ENCODE measurements at places on chromosomes 16 and 17. TPM values are rescaled to one million over a fixed set of nuclear protein-coding genes. Genes with fewer than 3 reads are reported as not detected.
A peak's percentile ranks its signal among the peaks of the same experiment; 100 is the strongest.

GRCh38 chr17:859824-860195 lies 77.7 kb downstream of the MRM3 start:
- H3K4me3 ChIP-seq, result no peak overlapping the region
- H3K4me1 ChIP-seq, result no peaks in the 10 kb centered on the region
- H3K36me3 ChIP-seq, result no peaks in the 10 kb centered on the region
- DNase-seq, result no peak
- no peak overlapping the region for H3K27ac ChIP-seq

- no peaks in the 10 kb centered on the region for H3K27me3 ChIP-seq
- H3K4me1 ChIP-seq, result no peaks in the 10 kb centered on the region
- H3K4me3 ChIP-seq, result no peak overlapping the region
- no peak overlapping the region for H3K27ac ChIP-seq
Observed at GRCh38 chr17:61700252-61700651, 109.2 kb upstream of the NACA2 start.

- DNase-seq, result no peak
- H3K36me3 ChIP-seq, result peaks cover 56% of the 10 kb centered on the region
Observed at GRCh38 chr17:65042946-65043345, 13.6 kb downstream of the GNA13 start.

GRCh38 chr16:65123396-65124211 lies 1.7 kb upstream of the CDH11 start:
- DNase-seq, result no peak
- H3K4me3 ChIP-seq, result no peak overlapping the region
- H3K4me1 ChIP-seq, result peaks cover 1% of the 10 kb centered on the region
- H3K36me3 ChIP-seq, result no peaks in the 10 kb centered on the region
- H3K27ac ChIP-seq, result peak overlapping the region; percentile 36

DNA sequence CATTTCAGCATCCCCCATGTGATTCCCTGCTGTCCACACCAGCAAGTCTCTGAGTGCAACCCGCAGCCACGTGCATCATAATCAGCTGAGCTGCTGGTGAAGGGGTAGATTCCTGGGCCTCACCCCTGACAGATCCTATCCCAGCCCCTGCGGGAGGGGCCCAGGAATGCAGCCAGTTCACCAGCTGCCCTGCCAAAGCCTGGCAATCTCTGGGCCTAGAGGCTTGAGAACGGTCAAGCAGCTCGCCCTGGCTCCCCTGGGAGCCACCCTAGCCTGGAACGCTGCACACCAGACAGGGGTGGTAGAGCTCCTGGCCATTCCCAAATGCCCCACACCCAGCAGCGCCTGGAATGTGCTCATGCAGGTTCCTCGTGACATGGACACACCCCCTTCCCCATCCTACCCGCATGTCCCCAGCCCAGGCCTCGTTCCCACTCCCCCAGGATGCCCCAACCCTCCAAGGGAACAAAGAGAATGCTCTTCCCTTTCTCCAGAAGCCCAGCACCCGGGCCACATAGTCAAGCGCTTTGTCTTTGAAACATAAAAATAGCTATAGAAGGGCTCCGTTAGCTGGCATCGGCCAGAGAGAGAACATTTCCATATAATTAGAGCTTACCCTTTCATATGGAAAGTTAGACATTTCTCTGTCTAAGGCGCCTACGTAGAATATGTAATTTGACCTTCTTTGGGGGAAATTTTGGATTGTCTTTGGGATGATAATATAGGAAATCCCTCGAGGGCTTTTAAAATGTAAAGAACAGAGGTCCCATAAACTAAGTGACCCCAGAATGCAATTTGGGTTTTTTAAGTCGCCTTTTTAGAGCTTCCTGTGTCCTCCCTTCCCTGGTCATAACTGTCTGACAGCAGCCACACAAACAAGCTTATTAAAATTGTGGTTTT lies 3.4 kb downstream of the CEP295NL start:
- no peak overlapping the region for H3K4me3 ChIP-seq
- no peaks in the 10 kb centered on the region for H3K36me3 ChIP-seq
- H3K27ac ChIP-seq, result no peak overlapping the region
- no peak for DNase-seq
- H3K27me3 ChIP-seq, result peaks cover 5% of the 10 kb centered on the region

SMIM5 gene
- 0.15 TPM for total RNA-seq

DNA sequence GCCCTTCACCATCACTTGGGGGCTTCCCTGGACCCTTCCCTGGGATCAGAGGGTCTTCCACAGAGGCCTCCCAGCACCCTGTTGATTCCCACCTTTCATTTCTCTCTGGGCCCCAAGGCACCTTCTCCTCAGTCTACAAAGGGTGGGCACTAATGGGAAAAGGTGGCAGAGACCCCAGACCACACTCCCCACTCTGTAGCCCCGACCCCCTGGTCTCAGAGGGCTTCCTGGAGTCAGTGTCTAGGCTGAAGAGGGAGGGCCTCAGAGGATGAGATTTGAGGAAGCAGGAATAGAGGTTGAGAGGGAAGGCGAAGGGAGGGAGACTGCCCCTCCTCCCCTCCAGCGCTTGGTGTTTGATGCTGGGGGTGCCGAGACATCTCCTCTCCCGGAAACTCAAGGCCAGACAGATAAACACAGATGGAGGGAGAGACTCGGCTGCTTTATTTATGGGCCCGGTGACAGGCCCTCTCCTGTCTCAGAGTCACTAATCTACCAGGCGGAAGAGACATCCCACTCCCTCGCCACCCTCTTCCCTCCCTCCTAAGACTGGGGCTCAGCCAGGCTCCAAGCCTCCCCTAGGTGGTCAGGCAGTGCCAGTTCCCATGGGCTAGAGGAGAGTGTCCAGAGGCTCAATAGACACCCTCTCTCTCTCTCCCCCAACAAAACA lies 18.5 kb upstream of the SP2 start:
- peaks cover 52% of the 10 kb centered on the region for H3K27me3 ChIP-seq
- no peak for DNase-seq
- peaks cover 7% of the 10 kb centered on the region for H3K4me1 ChIP-seq
- no peak overlapping the region for H3K4me3 ChIP-seq

CIAPIN1 gene
- total RNA-seq, result 46.5 TPM

GRCh38 chr17:76872221-76872873 lies 4.1 kb downstream of the MGAT5B start:
- DNase-seq, result no peak
- no peak overlapping the region for H3K4me3 ChIP-seq
- peaks cover 28% of the 10 kb centered on the region for H3K27me3 ChIP-seq
- peaks cover 2% of the 10 kb centered on the region for H3K36me3 ChIP-seq

GRCh38 chr16:4301177-4301576 lies 14.7 kb upstream of the GLIS2 start:
- H3K27me3 ChIP-seq, result no peaks in the 10 kb centered on the region
- no peak overlapping the region for H3K4me3 ChIP-seq
- peaks cover 2% of the 10 kb centered on the region for H3K36me3 ChIP-seq
- no peak for DNase-seq
- no peak overlapping the region for H3K27ac ChIP-seq

DNA sequence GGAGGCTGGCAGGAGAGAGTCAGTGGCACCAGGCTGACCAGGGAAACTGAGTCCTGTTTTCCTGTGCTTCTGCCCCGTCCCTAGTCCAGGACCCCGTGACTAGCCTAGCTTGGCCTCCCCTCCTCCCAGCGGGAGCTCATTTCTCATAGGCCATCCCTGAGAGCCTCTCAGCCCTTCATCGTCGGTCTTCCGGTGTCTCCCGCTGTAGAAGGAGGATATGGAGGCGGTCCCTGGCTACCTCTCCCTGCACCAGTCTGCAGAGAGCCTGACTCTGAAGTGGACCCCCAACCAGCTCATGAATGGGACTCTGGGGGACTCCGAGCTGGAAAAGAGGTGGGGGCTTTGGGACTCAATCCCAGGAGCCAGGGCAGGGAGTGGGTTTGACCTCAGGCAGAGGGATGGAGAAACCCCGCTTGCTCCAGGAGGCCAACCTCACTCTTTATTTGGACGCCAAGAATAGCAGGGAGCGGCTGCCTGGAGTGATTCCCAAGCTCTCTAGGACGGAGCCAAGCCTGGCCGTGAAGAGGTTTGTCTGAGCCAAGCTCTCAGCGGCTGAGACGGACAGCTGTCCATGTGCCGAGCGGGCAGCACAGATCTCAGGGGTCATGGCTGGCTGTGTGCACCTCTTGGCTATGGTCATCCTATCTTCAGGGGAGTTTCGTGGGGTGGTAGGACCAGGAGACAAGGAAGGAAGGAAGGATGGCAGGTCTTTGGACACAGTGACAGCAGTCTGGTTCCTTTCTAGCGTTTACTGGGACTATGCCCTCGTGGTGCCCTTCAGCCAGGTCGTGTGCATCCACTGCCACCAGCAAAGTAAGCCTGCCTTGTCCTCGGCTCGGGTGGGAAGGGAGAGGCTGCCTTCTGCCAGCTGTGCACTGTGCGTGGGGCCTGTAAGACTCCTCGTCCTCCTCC lies 26.8 kb downstream of the SGSM2 start:
- no peak overlapping the region for H3K4me3 ChIP-seq
- DNase-seq, result no peak
- no peaks in the 10 kb centered on the region for H3K4me1 ChIP-seq
- H3K36me3 ChIP-seq, result peaks cover 2% of the 10 kb centered on the region

DNA sequence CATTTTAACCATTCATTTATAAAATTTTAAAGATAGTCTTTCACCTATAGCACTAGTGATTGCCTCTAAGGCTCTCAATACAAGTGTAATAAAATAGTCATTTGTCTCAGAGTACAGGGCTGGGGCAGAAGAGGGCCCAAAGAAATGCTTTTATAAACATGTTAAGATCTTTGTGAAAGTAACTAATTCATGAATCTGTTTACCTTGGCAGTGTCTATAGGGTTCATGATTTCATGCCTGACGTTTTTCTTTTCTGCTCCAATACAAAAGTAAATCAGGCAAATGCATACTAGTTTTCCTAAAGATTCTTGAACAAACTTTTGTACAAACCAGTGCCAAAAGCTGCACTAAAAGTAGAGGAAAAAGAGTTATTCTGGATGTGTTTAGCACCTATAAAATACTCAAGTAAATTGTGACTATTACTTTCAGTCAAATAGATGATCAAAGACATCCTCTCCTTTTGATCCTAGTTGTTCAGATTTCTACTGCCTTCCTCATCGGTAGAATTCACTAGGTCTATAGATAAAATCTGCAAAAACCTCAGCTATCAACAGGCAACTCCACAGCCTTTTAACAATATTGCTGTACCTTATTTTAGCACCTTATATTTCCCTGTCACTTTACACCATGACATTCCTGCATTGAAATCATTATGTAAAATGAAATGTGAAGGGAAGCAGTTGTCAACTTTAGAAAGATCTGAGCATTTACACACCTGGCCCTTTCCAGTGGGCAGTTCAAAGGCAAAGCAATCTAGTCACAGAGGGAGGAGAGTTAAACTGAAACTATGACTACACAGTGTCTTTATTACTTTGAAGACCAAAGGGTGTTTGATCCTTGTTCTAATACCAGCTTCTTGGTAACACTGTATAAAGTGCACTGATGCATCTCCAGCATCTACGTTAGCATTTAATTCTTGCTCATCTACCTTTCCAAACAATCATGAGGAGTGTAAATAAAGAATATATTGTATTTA lies 100.0 kb upstream of the MED13 start:
- H3K4me1 ChIP-seq, result peaks cover 4% of the 10 kb centered on the region
- peaks cover 28% of the 10 kb centered on the region for H3K27me3 ChIP-seq
- H3K27ac ChIP-seq, result no peak overlapping the region
- DNase-seq, result no peak
- H3K4me3 ChIP-seq, result no peak overlapping the region

CHD9 gene
- total RNA-seq, result 23.7 TPM

GRCh38 chr17:75832164-75832651 lies 12.0 kb downstream of the UNC13D start:
- H3K4me3 ChIP-seq, result peak overlapping the region; percentile 71
- peak; percentile 89 for DNase-seq
- H3K36me3 ChIP-seq, result peaks cover 38% of the 10 kb centered on the region
- H3K4me1 ChIP-seq, result peaks cover 45% of the 10 kb centered on the region
- no peaks in the 10 kb centered on the region for H3K27me3 ChIP-seq

ABCC12 gene
- not detected for total RNA-seq

DNA sequence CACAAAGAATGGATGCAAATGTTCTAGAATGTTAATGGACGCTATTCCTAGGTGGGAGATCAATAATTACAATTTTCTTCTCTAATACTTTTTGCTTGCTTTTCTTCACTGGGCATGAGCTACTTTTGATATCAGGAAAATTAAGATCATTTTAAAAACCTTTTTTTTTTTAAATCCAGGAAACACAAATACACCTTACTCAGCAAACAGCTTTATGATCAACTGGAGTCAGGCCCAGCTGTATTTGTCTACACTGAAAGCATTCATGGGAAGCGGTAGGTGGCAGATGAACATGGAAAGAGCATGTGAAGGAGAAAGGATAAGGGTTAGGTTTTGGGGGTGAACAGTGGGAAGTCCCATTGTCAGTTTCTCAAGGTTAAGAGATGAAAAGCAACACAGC lies 97.8 kb downstream of the WDR59 start:
- H3K4me3 ChIP-seq, result no peak overlapping the region
- DNase-seq, result no peak
- no peak overlapping the region for H3K27ac ChIP-seq
- peaks cover 29% of the 10 kb centered on the region for H3K36me3 ChIP-seq
- H3K4me1 ChIP-seq, result peaks cover 13% of the 10 kb centered on the region

GRCh38 chr17:30332057-30332542 lies 1.8 kb downstream of the TMIGD1 start:
- peaks cover 2% of the 10 kb centered on the region for H3K36me3 ChIP-seq
- peaks cover 47% of the 10 kb centered on the region for H3K4me1 ChIP-seq
- H3K4me3 ChIP-seq, result peak overlapping the region; percentile 65
- peak; percentile 70 for DNase-seq
- peak overlapping the region; percentile 91 for H3K27ac ChIP-seq

CHST5 gene
- 0.14 TPM for total RNA-seq

DNA sequence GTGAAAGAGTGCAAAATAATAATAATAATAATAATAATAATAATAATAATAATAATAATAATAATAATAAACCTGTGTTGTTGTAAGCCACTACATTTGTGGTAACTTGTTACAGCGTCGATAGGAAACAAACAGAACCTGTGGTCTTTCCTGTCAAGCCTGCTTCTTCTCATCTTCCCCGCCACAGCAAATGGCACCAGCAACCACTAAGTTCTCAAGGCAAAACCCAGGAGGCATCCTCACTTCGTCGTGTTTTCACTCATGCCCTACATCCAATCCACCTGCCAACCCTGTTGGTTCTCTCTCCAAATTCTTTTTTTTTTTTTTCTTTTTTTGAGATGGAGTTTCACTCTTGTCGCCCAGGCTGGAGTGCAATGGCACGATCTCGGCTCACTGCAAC lies 34.2 kb downstream of the ITGAE start:
- peak; percentile 70 for DNase-seq
- peaks cover 90% of the 10 kb centered on the region for H3K4me1 ChIP-seq
- no peaks in the 10 kb centered on the region for H3K27me3 ChIP-seq

CDH5 gene
- not detected for total RNA-seq

CCT6B gene
- 2.4 TPM for total RNA-seq

MKS1 gene
- total RNA-seq, result 17.8 TPM

KRTAP4-6 gene
- total RNA-seq, result not detected

DNA sequence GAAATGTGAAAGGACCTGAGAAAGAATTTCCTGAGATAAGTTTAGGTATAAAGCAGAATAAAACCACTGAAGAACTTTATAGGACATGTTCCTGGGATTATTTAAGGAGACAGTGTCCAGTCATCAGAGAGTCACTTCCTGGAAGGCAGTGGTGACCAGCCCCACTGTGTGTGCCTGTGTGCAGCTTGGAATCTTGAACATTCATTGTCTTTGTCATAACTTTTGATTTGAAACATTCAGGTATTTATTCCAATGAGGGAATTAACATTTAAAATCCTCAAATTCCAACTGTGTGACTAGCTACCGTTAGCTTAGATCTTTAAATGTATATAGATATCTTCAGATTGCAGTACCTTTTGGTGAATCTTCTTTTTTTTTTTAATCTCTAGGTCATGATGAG lies 61.7 kb upstream of the MRC2 start:
- peaks cover 67% of the 10 kb centered on the region for H3K36me3 ChIP-seq
- no peak for DNase-seq
- H3K4me3 ChIP-seq, result no peak overlapping the region

NPIPA2 gene
- 0.99 TPM for total RNA-seq

- H3K4me1 ChIP-seq, result peaks cover 60% of the 10 kb centered on the region
- H3K27me3 ChIP-seq, result peaks cover 21% of the 10 kb centered on the region
- H3K27ac ChIP-seq, result peak overlapping the region; percentile 91
- H3K36me3 ChIP-seq, result peaks cover 16% of the 10 kb centered on the region
- peak; percentile 93 for DNase-seq
Observed at GRCh38 chr17:40516581-40517285, 15.3 kb upstream of the TNS4 start.
